ENCODE measurements at places on chromosomes 12 and 14.
A peak's percentile ranks its signal among the peaks of the same experiment; 100 is the strongest.

DNA sequence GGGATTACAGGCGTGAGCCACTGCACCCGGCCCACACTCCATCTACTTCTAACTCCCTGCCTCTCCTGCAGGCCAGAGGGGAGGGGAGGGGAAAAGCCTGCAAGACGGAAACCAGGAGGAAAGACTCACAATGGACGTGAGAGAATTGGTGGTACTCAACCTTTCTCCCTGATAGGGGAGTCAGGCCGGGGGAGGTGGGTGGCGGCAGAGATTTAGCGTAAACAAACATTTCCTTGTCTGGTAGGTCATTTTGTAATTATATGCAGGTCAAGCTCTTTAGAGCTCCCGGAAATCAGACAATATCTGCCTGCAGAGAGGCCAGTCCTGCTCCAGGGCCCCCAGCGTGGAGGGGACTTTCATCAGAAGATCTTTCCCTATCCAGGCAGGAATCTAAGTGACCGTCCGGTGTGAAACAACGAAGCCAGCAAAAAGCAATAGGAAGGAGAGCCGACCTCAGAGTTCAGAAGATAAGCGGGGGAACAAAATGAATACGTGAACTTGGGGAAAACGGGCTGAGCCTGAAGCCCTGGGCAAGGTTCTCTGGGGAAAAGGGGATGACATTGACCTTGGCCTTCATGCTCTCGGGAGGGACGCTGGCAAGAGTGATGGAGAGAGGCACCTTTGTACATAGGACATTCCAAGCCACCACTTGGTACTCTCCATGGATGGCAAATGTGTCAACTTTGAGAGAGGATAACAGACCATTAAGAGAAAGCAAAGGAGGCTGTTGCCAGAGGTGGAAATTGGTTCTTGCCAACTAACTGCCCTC, 62.3 kb downstream of the SPRING1 start:
- no peak for DNase-seq

GRCh38 chr12:4197922-4198763, 75.4 kb upstream of the CCND2 start:
- DNase-seq, result no peak

GRCh38 chr14:66501592-66501991, 6.4 kb upstream of the GPHN start:
- no peak for DNase-seq

GRCh38 chr14:39060818-39061437, 42.1 kb downstream of the SEC23A start:
- DNase-seq, result no peak

GRCh38 chr14:41558490-41558889, 48.2 kb upstream of the LRFN5 start:
- no peak for DNase-seq

GRCh38 chr14:57326253-57326652, 57.5 kb downstream of the AP5M1 start:
- DNase-seq, result no peak

GRCh38 chr14:84228702-84229101, 1301.2 kb upstream of the FLRT2 start:
- DNase-seq, result no peak

- DNase-seq, result peak; percentile 23
These were observed 1.2 kb upstream of the WSB2 start for GRCh38 chr12:118061873-118062843.
